Stimulated activated CD8-positive, alpha-beta memory T cell treated with anti-CD3 and anti-CD28 coated beads, Interleukin-7, amount 100 ng/mL, for 1 hour (primary cell): ENCODE measurements at places on chromosomes 11 and 22.

DNA sequence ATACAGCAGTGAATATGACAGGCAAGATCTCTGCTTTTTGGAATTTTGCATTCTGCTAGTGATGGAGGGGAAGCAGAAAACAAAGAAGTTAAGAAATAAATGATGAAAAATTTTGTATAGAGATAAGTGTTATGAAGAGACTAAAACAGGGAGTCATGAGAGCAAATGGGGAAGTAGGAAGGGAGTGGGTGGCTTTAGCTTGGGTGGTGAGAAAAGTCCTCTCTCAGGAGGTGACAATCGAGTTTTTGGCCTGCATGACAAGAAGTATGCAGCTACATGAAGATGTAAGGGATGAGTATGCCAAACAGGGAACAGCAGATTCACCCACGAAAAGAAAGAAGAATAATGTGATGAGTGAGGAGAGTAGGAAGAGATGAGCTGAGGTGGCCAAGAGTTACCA is 80.7 kb upstream of the MPPED2 start:
- DNase-seq = no peak

DNA sequence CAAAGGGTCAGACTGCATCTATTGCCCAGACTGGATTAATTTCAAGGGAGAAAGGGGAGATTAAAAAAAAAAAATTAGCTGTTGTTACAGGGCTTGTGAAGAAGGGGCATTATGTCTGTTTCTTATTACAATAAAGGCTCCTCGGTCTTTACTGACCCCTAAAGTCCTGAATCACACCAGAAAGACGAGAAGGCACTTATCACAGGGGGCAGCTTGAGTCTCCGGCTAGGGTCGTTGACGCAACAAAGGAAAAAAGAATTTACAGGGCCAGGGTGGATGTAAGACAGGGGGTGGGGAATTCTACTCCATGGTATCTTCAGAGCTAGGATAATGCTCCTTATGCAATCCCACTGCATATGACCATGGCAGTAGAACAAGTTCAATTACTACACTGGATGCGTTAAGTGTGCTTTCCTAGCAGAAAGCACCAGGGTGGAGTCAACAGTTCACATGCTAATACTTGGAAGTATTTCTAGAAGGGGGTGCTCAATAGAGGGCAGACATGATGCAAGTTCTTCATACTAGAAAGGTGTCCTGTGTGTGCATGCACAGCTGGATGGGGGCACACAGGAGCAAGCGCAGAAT is 16.5 kb downstream of the DDX17 start:
- no peak for DNase-seq

- no peak for DNase-seq
Measured at GRCh38 chr11:1834062-1834610, 654 bp upstream of the SYT8 start.

- DNase-seq = no peak
Measured at GRCh38 chr11:75276686-75277085, 36.1 kb downstream of the TPBGL start.
